ENCODE measurements at places on chromosomes 7 and 10. TPM values are rescaled to one million over a fixed set of nuclear protein-coding genes. Genes with fewer than 3 reads are reported as not detected.

GRCh38 chr10:126156012-126156411 is 232.3 kb downstream of the ADAM12 start:
- no peak for DNase-seq

GRCh38 chr7:142583446-142583845 is 165.8 kb upstream of the PRSS1 start:
- no peak for DNase-seq

The FAM237B gene
- total RNA-seq = not detected

DNA sequence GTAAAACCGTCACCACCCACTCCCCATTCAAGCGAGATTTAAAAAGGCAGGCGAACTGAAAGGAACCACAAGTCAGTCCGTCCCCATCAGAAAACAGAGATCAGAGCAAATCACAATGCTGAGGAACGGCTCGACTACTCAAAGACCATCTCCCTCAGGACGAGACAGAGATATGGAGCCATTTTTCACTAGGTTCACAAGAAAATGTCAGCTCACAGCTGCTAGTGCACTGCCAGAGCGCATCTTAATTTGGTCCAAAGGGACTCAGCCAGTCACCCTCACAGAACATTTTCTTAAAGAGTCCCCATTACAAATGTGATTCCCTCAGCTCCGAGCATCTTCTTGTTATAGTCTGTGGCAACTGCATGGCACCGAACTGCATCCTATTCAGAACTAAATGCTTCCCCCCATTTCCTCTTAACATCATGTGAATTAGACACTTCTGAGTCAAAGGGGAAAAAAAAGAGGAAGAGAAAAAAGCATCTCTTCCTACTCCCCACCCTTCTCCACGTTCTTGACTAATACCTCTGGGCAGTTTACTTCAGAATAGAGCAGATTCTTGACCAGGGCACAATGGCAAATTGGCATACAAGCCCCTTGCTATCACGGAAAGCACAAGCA is 683.9 kb downstream of the MAGI2 start:
- DNase-seq = no peak

GRCh38 chr10:28797904-28798371 is 120.6 kb downstream of the BAMBI start:
- no peak for DNase-seq

Data from uterus (tissue), 4 donors.